Activated naive CD4-positive, alpha-beta T cell treated with anti-CD3 and anti-CD28 coated beads, Interleukin-2, amount 10 ng/mL, durations not matched to agents 7 days and 5 days (primary cell): ENCODE measurements at places on chromosomes 13 and 19.
A peak's percentile ranks its signal among the peaks of the same experiment; 100 is the strongest.

- DNase-seq = no peak
- no peaks in the 10 kb centered on the region for H3K36me3 ChIP-seq
- H3K4me3 ChIP-seq = no peak overlapping the region
- H3K27me3 ChIP-seq = peaks cover 13% of the 10 kb centered on the region
- peak overlapping the region; percentile 79 for H3K27ac ChIP-seq
- peaks cover 68% of the 10 kb centered on the region for H3K4me1 ChIP-seq
Measured at GRCh38 chr19:48648134-48648533, 2.1 kb upstream of the CA11 start.

DNA sequence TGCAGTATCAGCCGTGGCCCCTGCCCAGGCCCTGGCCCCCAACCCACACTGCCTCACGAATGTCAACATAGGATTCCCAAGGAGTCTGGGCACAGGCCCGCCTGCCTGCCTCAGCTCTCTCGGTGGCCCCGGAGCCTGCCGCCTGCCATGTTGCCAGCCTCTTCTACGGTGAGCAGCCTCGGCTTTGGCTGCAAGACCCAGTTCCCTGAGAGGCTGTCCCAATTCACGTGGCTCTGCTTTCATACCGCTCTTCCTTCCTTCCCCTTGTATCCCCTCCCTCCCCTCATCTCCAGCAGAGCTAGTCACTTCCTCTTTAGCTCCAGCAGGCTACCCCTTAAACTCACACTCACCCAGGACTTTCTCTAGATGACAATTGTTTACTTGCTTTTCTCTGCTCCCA is 42.7 kb downstream of the SERP2 start:
- no peak overlapping the region for H3K27ac ChIP-seq
- no peaks in the 10 kb centered on the region for H3K36me3 ChIP-seq
- peaks cover 6% of the 10 kb centered on the region for H3K27me3 ChIP-seq

DNA sequence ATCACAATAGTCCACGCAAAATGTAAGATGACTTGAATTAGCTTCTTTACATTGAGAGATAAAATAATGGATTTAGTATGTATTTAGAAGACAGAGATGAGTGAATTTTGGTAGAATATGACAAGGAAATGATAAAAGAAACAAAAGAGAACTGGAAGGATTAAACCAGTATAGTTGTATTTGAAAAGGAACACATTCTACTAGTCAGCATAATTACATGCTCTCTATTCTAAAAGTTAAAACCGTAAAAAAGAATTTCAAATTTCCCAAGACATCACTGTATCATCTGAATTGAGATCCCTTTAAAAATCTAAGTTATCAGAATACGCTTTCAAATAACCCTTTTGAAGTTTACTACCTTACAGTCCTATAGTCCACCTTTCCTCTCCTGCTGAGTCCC is 1156.7 kb upstream of the PCDH9 start:
- no peaks in the 10 kb centered on the region for H3K27me3 ChIP-seq
- no peak overlapping the region for H3K27ac ChIP-seq
- no peak for DNase-seq
- no peaks in the 10 kb centered on the region for H3K4me1 ChIP-seq
- no peak overlapping the region for H3K4me3 ChIP-seq
- H3K36me3 ChIP-seq = no peaks in the 10 kb centered on the region

DNA sequence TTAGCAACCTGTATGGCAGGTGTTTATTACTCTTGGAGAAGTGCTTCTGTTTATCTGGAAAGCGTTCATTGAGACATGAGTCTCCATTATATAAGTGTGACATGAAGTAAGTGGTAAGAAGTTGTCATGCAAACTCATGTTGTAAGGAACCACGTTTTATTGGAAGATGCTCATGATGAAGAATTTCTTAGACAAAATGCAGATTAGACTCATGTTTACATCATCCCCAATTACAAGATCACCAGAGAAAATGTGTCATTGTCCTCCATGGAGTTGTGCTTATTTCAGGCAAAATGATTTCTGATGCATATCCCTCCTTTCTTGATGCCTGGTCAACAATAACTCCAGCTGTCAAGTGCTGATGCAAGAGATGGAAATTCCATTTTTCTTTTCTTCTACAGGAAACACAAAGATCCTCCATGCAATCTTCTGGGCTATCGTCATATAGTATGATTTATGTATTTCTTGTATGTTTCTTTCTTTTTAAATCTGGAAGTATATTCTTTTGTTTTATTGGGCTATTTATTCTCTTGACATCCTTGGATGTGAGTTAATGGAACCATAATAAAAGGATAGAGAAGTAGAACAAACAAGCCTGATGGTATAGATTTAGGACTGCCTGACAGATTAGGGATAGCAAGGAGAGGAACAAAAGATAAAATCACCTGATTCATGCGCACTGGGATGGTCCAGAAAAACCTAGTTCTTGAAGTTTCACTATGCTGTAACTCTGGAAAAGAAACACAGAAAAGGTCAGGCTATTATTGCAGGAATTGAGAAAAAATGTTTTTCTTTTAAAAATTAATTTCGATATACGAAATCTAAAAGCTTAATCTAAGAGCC is 50.7 kb upstream of the DIAPH3 start:
- no peaks in the 10 kb centered on the region for H3K36me3 ChIP-seq
- H3K4me1 ChIP-seq = no peaks in the 10 kb centered on the region
- H3K4me3 ChIP-seq = no peak overlapping the region
- H3K27me3 ChIP-seq = peaks cover 8% of the 10 kb centered on the region
- DNase-seq = no peak

- no peaks in the 10 kb centered on the region for H3K27me3 ChIP-seq
- no peak overlapping the region for H3K27ac ChIP-seq
- no peaks in the 10 kb centered on the region for H3K4me1 ChIP-seq
- H3K36me3 ChIP-seq = no peaks in the 10 kb centered on the region
- DNase-seq = no peak
Measured at GRCh38 chr13:31588893-31589292, 150.4 kb upstream of the RXFP2 start.

DNA sequence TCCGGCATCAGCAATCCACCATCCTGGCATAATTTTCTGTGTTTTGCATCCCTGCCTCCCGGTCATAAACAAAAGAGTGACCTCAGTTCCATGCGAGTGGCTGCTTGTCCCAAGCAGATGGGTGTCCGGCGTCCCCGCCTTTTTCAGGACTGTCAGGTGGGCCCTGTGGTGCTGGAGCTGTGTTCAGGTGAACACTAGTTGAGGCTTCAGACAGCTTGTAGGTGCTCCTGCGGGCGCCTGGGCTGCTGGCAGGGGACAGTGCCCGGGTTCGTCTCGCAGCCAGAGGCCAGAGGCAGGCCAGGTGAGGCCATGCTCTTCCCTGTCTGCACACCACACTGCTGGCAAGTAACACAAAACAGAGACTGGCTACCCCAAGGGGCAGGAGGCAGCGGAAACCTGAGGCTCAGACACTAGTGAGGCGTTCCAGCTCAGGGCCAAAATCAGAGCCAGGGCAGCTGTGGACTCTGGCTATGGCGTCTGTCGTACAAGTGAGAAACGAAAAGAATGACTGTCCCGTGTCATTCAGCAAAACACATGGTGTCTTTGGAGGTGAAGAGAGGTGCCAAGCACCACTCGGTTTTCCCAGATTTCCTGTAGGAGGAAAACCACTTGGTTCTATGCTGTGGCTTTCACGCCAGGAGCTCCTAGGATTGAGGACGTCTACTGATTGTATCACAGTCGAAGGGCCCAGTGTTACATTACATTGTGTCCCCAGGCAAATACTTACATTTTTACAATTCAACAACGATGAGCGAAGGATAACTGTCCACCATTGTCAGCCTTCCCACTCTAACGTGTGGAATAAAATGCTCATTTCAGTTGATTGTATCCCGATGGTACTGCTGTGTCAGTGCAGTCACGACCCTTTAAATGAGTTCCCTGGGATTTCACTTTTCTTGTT is 104.0 kb downstream of the ATP11A start:
- H3K27me3 ChIP-seq = no peaks in the 10 kb centered on the region
- H3K27ac ChIP-seq = no peak overlapping the region
- H3K4me3 ChIP-seq = no peak overlapping the region

DNA sequence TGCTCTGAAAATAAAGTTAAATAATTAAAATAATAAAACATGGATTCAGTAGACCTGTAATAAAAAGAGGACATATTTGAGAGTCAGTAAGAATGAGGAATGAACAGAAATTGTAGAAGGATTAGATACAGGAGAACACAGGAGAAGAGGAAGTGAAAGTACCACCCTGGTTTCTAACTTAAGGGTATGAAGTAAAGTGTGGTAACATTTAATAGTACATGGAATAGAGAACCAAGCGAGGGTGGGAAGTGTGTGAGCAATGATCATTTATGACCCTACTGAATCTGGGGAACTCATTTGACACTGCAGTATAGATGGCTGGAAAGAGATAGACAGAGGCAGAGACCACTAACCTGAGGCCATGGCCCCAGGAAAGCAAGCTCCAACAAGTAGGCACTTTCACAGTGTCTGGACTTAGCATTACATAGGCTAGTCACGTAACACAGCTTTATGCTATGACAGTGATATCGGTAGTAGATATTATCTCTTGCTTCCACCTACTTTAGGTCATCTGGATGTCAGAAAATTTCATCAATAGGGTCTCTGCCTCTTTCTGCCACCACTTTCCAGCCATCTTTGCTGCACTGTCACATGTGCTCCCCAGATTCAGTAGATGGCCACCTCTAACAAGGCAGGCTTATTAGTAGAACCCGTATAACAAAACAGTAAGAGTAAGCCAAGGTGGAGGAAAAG is 633.9 kb upstream of the MIR17HG start:
- no peaks in the 10 kb centered on the region for H3K27me3 ChIP-seq
- no peak for DNase-seq
- no peaks in the 10 kb centered on the region for H3K4me1 ChIP-seq

GRCh38 chr19:10651851-10652250 is 2.3 kb upstream of the ILF3 start:
- H3K27ac ChIP-seq = peak overlapping the region; percentile 67
- peaks cover 3% of the 10 kb centered on the region for H3K27me3 ChIP-seq
- peaks cover 28% of the 10 kb centered on the region for H3K4me1 ChIP-seq
- no peak for DNase-seq

GRCh38 chr19:35118268-35119020 is 2.8 kb downstream of the FXYD3 start:
- peaks cover 9% of the 10 kb centered on the region for H3K4me1 ChIP-seq
- no peak for DNase-seq
- H3K4me3 ChIP-seq = no peak overlapping the region
- no peak overlapping the region for H3K27ac ChIP-seq

DNA sequence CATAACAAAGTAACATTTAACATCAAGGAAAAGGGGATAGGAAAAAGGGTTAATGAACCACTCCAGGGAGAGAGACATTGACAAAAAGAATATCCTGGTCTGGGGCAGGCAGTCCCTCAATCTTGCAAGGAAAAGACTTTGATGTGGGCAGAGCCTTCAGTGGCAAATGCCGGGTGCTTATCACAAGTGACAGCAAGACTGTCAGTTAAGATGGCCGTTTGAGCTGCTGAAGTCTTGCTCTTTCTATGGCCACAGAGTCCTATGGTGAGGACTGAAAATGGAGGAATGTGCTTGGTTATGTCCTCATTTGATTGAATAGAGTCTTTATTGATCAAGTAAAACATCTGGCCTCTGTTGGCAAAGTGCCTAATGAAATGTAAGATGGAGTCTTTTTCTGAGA is 112.1 kb downstream of the B3GLCT start:
- H3K4me1 ChIP-seq = no peaks in the 10 kb centered on the region
- H3K36me3 ChIP-seq = peaks cover 4% of the 10 kb centered on the region

- H3K4me3 ChIP-seq = no peak overlapping the region
- no peaks in the 10 kb centered on the region for H3K36me3 ChIP-seq
- H3K4me1 ChIP-seq = no peaks in the 10 kb centered on the region
- peak; percentile 72 for DNase-seq
- peaks cover 71% of the 10 kb centered on the region for H3K27me3 ChIP-seq
Measured at GRCh38 chr19:19214892-19215291, 3.1 kb downstream of the NCAN start.

DNA sequence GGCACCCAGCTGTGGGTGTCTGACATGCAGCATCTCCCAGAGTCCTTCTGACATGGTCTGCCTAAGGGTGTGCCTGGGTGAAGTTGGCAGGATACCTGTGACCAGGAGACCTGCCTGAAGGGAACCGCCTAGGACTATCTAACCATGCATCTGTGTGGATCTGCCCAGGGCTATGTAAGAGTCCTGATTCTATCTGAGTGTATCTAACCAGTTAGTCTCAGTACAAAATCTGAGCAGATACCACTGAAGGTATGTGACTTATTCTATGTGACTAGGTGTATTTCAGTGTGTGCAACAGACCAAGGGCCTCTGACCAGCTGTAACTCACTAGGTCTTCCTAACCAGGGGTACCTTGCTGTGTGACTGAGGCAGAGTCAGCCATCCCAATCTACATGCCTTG is 28.2 kb upstream of the FBL start:
- H3K36me3 ChIP-seq = no peaks in the 10 kb centered on the region
- no peak overlapping the region for H3K4me3 ChIP-seq
- no peak overlapping the region for H3K27ac ChIP-seq
- no peak for DNase-seq
- H3K4me1 ChIP-seq = no peaks in the 10 kb centered on the region

DNA sequence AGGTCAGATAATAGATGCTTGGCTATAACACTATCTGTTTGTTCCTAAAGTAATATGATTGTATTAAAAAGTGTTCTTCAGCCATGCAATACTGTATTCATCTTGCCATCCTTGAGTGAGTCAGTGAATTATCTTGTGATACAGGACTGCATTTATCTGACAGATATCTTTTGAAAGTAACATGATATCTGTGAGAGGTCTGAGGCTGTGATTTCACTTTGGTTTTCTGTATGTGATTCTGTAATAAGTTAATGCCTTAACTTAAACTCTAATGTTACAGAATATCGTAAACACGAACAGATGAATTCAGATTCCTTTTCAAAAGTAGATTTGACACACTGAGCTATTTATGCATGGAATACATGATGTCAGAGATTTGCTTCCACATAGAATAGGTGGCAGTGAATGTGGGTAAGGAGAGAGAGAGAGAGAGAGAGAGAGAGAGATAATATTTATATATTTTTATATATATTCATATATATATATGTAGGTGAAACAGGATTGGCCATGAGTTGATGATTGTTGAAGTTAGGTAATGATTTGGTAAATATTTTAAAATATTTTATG is 97.9 kb upstream of the RNF113B start:
- peaks cover 3% of the 10 kb centered on the region for H3K4me1 ChIP-seq
- no peak overlapping the region for H3K27ac ChIP-seq
- peaks cover 4% of the 10 kb centered on the region for H3K27me3 ChIP-seq
- DNase-seq = no peak
- no peaks in the 10 kb centered on the region for H3K36me3 ChIP-seq

- H3K4me1 ChIP-seq = peaks cover 34% of the 10 kb centered on the region
- peaks cover 30% of the 10 kb centered on the region for H3K27me3 ChIP-seq
- no peak overlapping the region for H3K4me3 ChIP-seq
- peaks cover 1% of the 10 kb centered on the region for H3K36me3 ChIP-seq
- DNase-seq = peak; percentile 80
- H3K27ac ChIP-seq = peak overlapping the region; percentile 21
Measured at GRCh38 chr19:46574533-46574932, 26.6 kb upstream of the CALM3 start.

DNA sequence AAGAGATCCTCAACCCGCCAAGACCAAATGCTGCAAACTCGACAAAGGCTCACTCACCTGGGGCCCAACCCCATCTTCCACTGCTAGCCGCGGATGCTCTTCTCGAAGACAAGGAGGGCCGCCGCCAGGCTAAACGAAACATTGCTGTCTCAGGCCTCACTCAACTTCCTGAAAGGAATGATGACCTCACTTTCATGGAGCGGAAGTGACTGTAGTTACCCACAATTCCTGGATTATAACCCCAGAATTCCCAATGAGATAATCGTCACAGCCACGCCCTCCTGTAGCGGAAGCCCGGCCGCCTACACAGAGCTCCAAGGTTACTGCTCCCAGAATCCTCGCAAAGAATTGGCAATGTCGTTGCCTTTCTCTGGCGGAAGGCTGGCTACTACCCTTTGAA is 10.5 kb upstream of the ZNF112 start:
- H3K27ac ChIP-seq = no peak overlapping the region
- H3K4me1 ChIP-seq = no peaks in the 10 kb centered on the region
- no peaks in the 10 kb centered on the region for H3K36me3 ChIP-seq
